ENCODE measurements at places on chromosomes 7 and 10.

GRCh38 chr10:61097026-61097425 is 153.0 kb upstream of the RHOBTB1 start:
- DNase-seq, result no peak

GRCh38 chr7:151520419-151521261 is 945 bp upstream of the RHEB start:
- no peak for DNase-seq

DNA sequence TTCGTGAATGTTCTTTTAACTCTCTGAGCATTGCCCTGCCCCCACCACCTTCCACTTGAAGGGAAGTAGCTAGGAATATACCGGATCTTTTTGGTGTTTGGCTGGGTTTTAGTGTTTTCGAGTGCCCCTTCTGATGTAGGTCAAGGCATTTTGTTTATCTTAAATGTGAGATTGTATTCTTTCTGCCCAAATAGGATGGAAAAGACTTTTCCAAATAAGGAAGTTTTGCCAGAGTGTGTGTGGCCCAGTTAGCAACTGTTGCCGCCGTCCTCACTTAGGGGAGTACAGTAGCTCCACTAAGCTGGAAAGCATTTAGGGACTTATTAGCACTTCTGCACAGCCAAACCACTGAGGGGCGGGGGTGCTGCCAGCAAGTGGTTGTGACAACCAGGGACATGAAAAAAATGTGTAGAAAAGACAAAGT is 29.8 kb upstream of the VCL start:
- no peak for DNase-seq

- no peak for DNase-seq
Measured at GRCh38 chr7:2520131-2520760, 672 bp downstream of the LFNG start.

DNA sequence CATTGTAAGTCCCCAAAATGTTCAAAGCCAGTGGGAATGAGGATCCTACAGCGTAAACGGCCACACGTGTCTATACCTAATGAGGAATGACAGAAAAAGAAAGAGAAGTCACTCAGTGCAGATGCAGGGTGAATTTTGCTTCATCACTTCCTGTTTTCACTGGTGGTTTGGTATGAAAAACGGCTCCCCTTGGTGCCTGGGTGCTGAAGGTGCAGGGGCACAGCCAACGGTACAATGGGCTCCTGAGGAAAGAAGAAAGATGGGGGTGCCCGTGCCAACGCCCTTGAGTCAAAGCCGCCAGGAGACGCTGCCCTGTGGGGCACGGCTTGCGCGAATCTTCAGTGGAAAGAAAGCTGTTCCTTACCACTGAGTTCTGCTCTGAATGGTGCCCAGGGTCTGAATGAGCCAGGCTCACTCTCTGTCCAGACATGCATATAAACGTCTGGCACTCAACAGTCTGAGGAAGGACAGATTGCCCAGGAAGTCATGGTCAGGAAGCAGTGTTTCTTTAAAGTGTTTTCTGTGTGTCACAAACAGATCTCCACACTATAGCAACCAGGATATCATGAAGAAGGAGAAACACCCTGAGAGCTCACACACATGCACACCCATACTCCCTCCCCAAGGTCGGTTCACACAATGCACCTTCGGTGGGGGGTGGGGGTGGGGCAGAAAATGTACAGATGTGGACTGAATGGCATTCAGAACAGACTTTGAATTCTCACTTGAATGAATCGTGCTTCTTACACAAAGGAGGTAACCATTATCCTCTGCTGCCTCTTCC is 105.8 kb downstream of the ELMO1 start:
- DNase-seq, result no peak

GRCh38 chr7:69860941-69861622 is 262.8 kb downstream of the AUTS2 start:
- DNase-seq, result no peak

GRCh38 chr10:667096-667495 is 22.4 kb downstream of the DIP2C start:
- DNase-seq, result no peak

DNA sequence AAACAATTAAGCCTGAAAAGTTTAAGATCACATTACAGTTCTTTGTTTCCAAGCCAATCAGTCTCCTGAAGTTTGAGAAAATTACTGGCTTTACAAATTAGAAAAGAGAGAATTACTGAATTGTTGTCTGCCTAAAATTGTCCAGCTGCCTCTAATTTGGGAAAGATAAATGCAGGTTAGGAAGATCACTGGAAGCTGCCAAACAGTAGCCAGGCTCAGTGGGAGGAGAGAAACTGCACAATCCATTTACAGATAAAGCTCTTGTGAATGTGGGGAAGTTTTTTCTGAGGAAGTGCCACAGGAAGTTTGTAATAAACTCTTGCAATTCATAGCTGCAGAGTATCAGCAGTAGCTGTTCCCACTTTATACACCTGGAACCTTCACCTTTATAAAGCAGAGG is 100.7 kb downstream of the IQUB start:
- no peak for DNase-seq

DNA sequence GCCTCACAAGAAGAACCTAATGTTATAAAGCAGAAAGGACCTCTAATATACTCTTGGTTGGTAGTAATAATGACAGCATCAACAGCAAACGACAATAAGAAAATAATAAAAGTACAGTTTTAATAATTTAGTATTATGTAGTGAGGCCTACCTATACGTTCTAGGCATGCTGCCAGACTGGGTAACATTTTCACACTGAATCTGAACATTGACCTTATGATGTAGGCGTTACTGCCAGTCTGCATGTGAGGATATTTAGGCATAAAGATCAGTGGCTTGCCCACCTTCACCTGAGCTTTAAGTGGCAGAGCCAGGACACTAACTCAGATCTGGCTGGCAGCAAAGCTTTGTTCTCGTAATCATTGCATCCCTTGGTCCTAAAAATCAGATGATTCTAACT is 2.5 kb downstream of the FGL2 start:
- no peak for DNase-seq

GRCh38 chr7:2201128-2201527 is 31.6 kb downstream of the MAD1L1 start:
- no peak for DNase-seq

GRCh38 chr10:124550293-124551034 is 88.8 kb downstream of the LHPP start:
- no peak for DNase-seq

DNA sequence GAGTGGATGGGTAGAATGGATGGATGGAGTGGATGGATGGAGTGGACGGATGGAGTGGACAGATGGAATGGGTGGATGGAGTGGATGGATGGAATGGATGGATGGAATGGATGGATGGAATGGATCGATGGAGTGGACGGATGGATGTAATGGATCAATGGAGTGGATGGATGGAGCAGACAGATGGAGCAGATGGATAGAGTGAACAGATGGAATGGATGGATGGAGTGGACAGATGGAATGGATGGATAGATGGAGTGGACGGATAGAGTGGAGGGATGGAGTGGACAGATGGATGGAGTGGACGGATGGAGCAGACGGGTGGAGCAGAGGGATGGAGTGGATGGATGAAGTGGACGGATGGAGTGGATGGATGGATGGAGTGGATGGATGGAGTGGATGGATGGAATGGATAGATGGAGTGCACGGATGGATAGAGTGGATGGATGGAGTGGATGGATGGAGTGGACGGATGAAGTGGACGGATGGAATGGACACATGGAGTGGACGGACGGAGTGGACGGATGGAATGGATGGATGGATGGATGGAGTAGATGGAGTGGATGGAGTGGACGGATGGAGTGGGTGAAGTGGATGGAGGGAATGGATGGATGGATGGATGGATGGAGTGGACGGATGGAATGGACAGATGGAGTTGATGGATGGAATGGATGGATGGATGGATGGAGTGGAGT is 260.3 kb upstream of the C7orf33 start:
- DNase-seq, result no peak

DNA sequence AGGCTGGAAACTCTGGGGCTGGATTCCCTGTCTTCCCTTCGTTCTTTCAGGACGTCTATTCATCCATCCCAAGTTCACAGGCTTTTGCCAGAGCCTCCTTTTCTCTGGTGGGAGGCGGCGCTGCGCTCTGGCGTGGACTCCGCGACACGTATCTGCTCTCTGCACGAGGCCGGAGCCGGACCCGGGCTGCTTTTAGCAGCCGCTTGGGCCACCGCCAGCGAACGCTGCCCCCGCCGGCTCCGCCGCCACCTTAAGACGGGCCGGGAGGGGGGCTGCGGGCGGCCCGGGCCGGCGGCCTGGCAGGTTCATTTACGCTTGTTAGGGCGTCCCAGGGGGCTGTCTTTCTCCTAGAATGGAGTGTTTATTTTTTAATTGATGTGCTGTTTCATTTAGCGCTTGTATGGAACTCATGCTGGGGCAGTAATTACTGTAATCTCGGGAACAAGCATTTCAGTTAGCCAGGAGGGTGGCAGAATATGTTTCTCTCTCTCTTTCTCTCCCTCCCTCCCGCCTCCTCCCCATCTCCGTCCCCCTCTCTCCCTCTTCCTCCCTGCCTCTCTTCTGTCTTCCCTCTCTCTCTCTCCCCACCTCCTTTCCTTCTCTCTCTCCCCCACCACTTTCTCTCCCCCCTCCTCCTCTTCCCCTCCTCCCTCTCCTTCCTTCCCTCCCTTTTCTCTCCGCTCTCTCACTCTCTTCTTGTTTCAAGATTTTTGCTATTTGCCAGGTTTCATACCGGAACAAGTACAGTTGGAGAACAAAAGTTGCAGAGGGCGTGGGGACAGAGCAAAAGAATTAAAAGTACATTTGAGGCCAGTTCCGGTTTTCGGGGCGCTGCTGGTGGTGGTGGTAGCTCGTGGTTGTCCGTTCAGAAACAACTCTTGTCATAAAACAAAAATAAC is 1.3 kb upstream of the FZD8 start:
- DNase-seq, result no peak

GRCh38 chr10:118953598-118954393 is 75.7 kb upstream of the NANOS1 start:
- no peak for DNase-seq

DNA sequence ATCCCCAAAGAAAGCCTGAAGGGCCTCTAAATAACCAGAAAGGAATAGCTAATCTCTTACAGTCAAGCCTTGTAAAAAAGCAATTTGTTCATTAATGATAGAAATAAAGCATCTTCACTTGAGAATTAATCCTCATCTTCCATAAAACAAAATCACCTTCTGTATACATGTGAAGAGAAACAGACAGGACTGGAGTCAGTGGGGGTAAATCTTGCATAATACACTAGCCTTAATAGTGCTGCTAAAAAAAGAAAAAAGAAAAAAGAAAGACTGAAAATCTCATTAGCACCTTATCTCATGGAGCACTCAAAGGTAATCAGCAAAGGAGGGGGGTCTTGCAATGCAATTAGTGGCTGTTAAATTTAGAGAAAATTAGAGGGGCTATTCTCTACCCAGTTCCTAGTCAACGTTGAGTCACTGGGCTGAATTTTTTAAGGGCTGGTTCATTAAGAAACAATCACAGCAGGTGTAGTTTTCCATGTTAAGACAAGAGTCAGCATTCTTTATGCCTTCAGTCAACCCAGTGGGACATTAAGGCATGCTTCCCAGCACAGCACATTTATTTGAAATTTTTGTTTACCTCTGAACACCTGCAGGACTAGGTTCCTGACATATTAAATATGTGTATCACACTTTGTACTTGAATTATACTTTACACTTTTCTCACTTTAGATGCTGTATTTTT is 1455.7 kb upstream of the CELF2 start:
- no peak for DNase-seq

DNA sequence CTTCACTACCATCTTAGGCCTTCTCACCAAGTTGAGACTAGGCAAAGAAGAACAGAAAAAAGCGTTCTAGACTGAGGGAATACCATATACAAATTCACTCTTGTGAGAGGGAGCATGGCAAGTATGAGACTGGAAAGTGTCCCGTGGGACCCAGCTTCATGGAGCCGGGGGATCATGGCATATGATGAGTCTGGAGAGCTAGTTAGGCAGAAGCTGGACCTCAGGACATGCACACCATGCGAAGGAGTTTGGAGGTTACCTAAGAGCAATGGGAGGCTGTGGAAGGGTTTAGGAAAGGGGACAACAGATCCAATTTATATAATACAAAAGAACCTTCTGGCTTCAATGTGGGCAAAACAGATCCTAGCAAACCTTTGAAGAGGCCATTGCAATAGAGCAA is 34.1 kb downstream of the STK17A start:
- no peak for DNase-seq

- DNase-seq, result no peak
Measured at GRCh38 chr10:6218692-6219493, 16.2 kb downstream of the PFKFB3 start.

DNA sequence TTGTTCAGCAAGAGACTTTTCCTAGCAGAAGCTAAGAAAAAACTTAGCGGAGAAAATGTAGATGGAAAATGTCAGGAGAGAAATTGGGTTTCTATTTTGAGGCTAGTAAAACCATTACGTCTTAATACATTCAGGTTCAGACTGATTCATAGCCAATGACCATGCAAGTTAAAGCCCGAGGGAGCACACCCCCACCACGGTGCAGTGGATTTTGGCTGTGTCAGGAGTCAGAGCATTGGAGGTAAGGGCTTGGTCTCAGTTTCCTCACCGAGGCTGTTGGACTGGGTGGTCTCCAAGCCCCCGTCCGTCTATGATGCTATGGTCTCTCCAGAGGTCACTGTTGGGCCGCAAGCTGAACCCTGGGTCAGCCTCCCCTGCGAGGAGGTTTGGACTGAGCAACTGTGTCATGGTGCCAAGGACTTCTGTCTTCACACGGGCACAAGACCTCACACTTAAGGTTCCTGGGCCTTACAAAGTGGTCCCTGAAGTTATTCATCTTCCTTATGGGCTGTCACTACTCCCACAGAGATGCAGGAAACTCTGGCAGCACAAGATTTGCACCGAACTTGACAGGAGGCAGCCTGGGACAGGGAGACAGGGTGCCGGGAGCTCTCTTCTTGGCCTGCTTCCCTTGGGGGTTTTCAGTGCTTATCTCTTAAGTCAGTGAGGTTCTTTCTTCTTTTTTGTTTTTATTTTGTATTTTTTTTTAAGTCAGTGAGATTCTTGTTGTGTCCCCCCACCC is 186.8 kb downstream of the PHTF2 start:
- no peak for DNase-seq

DNA sequence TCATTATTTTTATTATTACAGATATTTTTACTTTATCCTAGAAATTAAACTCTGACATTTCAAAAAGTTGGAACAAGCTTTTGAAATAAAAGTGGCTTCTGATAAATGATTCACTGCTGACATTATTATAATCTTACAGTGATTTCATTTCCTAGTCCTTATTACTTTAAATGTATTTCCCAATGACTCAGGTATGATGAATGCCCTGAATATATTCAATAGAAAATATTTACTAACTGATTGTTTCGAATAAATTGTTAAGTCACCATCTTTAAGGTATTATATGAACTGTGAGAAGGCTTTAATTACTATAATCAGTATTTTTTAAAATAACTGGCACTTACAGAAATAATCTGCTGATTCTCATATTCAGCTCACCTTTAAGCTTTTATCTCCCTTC is 21.6 kb downstream of the DKK1 start:
- no peak for DNase-seq

Data from iPS DF 6.9 (cell line).